ENCODE measurements at places on chromosomes 1 and 21.
A peak's percentile ranks its signal among the peaks of the same experiment; 100 is the strongest.

GRCh38 chr1:174469687-174470086 lies 21.9 kb downstream of the GPR52 start:
- no peak for DNase-seq

GRCh38 chr1:51574796-51575195 lies 42.1 kb upstream of the OSBPL9 start:
- no peak for DNase-seq

- no peak for DNase-seq
Measured at GRCh38 chr1:33740040-33740744, 123.7 kb upstream of the HMGB4 start.

DNA sequence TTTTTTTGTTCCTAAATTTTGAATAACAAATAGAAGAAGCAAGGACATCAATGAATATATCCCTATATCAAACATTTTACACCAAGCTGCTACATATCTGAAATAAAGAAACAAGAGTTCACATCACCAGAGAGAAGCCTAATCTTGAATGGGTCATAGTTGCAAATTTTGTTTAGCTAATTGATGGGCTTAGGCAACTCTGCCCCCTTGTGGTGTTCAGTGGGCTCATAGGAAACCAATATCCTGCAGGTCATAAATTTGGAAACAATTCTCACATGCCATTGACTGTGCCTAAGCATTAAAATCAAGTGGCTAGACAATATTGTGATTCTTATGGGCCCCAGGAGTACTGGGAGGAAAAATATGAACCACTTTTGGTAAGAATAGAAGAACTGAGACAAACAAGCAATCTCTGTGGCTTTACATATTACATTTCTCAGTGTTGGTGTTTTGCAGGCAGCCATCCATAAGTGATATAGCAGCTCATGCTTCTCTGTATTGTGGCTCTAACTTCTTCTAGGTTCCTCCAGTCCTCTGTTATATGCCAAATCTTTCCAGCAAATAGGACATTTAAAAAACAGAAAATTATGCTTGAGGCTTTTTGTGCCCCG lies 1262.8 kb upstream of the PRMT6 start:
- no peak for DNase-seq

GRCh38 chr1:2452201-2452931 lies 23.7 kb upstream of the PLCH2 start:
- DNase-seq = no peak

DNA sequence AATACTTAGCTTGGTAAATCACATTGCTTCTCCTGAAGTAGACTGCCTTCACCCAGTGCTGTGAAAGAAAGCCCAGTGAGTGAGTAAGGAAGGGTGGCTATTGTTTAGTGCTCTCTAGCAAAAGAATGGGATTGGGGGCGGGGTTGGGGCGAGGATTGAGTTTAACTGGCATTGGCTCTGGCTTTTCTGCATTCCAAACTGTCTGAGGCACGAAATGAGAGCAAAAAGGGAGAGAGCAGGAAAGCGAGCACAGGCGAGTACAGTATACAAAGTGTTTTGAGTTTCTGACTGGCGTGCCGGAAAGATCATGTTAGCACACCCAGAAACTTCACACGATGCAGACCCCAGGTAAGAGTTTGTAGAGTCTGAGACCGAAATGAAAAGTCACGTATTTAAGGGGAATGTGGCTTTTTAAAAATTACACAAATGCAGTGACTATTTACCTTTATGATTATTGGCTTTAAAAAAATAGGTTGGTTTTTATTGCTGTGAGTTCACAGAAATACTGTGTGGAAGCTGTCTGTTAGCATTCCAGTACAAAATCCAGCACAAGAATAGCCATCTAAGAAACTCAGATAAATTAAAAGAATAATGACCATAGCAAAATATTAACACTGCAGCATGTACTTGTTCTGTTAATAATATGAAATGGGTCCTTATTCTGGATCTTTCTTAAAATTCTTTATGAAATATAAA lies 155.4 kb downstream of the CLEC20A start:
- DNase-seq = peak; percentile 92

DNA sequence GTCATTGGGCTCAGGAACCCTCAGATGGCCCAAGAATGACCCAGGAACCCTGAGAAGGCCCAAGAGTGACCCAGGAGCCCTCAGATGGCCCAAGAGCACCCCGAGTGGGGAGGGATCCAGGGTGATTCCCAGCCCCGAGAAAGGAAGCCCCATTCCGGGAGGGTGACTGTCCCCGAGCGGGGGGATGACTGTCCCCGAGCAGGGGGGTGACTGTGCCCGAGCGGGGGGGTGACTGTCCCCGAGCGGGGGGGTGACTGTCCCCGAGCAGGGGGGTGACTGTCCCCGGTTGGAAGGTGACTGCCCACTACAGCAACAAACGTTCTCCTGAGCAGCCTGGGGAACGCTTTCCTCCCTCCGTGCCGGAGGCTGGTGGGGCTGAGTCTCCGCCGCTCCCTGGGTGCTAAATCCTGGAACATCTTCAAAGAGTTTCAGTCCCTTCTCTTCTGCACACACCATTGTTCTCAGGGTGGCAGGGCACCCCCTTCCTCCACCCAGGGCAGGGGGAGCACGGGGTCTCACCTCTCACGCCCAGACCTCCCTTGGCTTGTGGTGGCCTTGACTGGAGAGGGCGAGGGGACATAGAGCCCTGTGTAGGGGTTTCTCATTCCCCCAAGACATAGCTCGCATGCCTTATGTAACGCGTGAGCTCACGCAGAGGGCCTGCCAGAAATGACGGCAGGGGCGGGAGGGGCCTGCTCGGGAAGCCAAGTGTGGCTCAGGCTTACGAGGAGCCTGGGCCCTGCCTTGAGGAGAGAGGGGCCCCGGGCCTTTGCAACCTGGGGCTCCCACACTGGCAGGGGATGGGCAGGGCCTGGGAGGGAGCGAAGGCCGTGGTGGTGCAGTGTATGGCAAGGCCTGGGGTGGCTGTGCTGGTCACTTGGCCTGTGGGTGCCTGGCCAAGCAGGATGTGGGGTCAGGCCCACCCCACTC lies 14.3 kb upstream of the SKI start:
- DNase-seq = no peak

DNA sequence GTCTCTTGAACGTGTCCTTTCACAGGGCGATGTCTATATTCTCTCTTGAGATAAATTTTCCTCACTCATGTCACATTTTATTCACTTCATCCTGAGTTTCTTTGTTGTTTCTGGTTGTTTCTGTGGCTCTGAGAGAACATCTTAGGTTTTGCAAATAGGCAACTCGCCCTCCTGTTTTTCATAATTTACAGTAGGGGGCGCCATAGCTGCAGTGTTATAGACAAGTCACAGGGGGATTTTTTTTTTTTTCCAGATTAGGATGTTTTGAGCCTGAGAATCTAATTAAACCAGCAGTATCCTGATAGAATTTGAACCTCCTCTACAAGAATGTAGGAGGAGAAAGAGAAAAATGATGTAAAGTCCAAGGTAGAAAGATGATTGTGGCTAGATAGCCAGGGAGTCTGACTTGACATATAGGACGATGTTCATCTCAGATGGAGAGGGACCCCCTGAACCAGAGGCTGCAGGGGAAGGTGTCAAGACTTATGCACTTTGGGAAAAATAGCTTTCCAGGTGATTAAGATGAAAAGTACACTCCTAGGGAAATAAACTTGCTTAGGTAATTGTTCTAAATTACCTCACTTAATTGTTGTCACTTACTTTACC lies 76.3 kb downstream of the ZP4 start:
- DNase-seq = no peak

GRCh38 chr21:45300786-45301520 lies 13.3 kb upstream of the POFUT2 start:
- peak; percentile 65 for DNase-seq

DNA sequence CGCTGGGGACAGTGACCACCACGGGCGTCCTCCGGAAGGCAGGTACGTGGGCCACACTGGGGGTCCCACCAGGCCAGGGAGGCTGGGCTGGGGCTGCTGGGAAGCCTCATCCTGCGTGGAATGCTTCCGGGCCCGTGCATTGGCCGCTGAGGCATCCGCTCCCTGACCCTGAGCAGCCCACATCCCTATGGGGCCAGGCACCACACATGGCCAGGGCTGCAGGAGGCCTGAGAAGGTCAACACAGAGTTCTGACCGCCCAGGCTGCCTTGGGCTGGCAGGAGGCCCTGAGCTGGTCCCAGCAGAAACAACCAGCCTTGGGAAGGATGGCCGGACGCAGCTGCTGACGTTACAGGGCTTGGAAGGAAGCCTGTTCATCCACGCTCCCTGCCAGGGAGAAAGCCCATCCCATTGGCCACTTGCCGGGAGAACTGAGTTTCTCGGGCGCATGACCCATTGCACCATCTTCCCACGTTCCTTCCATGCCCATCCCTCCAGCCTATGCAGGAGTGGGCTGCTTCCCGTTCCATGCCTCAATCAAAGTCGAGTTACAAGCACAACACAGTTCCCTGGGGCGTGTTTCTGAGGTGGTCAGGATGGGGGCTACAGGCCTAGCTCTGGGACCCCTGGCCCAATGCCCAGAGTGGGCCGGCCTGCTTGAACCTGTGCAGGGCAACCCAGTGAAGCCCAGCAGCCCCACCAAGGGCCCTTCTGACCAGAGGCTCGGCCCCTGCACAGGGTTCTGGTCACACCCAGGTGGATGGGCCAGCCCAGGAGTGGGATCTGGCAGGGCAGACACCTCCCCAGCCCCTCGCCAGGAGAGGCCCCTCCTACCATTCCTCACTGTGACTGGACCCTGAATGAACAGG lies 31.7 kb downstream of the TRIM11 start:
- DNase-seq = no peak

GRCh38 chr1:34918977-34919561 lies 10.4 kb downstream of the DLGAP3 start:
- DNase-seq = no peak

DNA sequence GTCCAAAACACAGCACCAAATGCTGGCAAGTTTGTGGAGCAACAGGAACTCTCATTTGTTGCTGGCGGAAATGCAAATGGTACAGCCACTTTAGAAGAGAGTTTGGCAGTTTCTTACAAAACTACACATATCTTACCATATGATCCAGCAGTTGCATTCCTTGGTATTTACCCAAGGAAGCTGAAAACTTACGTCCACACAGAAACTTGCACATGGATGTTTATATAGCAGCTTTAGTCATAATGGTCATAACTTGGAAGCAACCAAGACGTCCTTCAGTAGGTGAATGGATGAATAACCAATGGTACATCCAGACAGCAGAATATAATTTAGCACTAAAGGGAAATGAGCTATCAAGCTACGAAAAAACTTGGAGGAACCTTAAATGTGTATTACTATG lies 66.4 kb downstream of the MARK1 start:
- DNase-seq = no peak

DNA sequence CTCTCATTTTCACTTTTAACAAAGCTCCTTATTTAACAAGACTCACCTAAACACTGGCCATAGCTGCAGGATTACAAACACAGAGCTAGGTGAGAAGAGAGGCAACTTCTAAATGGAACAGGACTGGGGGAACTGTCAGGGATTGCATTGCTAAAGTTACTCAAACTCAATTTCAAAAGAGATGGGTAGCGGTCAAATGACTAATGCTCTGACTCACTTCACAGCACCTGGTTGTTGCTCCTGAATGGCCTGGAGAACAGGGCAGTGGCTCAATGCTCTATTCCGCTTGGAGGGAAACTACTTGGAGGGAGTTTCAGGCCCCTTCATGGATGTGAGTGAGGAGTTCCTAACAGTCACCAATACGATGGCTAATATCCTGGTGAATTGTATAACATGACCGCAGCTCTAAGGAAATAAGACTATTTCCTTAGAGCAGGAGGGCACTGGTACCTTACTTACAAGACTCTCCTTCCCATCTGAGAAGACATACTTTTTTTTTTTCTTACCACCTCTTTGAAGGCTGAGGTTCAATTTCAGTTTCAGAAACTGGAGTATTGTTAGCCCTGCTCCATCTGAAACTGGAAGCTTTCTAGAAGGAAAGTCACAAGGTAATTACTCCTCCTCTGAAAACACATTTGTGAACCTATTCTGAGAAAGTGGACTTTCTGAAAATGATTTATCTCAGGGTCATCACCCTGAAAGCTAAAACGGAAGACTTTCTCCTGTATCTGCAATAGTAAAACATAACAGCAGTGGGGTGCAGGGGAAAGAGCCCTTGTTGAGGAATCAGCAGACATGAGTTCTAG lies 9.5 kb downstream of the DPT start:
- DNase-seq = peak; percentile 76

DNA sequence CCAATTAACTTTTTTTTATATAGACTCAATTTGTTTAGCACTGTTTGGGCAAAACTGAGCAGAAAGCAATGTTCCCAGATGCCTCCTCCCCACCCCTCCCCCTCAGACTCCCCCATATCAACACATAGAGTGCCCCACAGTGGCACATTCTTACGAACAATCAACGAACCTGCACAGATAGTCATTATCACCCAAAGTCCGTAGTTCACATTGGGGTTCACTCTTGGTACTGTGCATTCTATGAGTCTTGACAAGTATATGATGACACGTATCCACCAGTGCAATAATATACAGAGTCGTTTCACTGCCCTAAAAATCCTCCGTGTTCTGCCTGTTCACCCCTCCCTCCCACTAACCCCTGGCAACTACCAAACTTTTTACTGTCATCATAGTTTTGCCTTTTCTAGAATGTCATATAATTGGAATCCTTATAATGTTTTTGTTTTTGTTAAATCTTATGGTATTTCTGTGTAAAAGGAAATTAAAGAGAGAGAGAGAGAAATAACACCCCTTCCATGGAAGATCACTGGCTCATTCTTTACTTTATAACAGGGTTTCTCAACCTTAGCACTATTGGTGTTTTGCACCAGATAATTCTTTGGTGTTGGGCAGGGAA lies 37.2 kb upstream of the HNRNPU start:
- no peak for DNase-seq

- no peak for DNase-seq
Measured at GRCh38 chr21:44357064-44357837, 3.8 kb downstream of the TRPM2 start.

Data from RWPE2 (cell line).